ENCODE measurements at places on chromosomes 7 and 10.

DNA sequence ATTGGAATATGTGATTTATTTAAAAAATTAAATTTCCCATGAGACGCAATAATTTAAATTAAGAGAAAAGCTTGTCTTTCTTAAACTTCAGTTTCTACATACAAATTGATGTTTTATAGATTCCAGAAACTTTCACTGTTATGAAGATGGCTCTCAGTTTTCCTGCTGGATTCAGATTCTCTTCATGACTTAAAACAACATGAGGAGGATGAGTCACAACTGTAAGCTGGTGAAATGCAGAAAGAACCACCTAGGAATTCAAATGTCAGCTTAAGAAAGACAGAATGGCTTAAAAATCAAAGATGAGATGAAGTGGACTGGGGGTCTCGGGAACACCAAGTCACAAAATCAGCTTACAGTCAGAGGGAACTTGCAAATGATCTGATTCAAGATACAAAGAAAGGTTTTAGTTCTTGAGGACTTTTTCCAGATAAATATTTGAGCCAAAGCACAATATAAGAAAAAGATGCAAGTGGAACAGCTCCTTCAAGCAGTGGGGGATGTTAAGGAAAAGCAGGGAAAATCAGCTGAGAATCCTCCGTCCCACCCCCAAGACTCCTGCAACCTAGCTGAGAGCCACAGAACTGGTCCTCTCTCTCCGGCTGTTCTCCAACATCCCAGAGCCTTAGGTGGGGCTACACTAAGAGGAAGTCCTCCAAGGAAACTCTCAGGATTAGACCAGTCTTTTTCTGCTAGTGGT lies 279.8 kb downstream of the KCNMA1 start:
- H3K27me3 ChIP-seq, result peaks cover 10% of the 10 kb centered on the region
- H3K36me3 ChIP-seq, result no peaks in the 10 kb centered on the region
- DNase-seq, result no peak
- no peaks in the 10 kb centered on the region for H3K4me1 ChIP-seq
- H3K27ac ChIP-seq, result no peak overlapping the region
- H3K4me3 ChIP-seq, result no peak overlapping the region

- no peak overlapping the region for H3K4me3 ChIP-seq
- DNase-seq, result no peak
- no peaks in the 10 kb centered on the region for H3K4me1 ChIP-seq
- no peak overlapping the region for H3K27ac ChIP-seq
These were observed 136.9 kb upstream of the CDK6 start for GRCh38 chr7:92973293-92973731.

- peaks cover 57% of the 10 kb centered on the region for H3K36me3 ChIP-seq
- no peak overlapping the region for H3K4me3 ChIP-seq
- no peaks in the 10 kb centered on the region for H3K4me1 ChIP-seq
- no peaks in the 10 kb centered on the region for H3K27me3 ChIP-seq
- DNase-seq, result no peak
These were observed 14.4 kb upstream of the BAZ1B start for GRCh38 chr7:73536479-73536878.

DNA sequence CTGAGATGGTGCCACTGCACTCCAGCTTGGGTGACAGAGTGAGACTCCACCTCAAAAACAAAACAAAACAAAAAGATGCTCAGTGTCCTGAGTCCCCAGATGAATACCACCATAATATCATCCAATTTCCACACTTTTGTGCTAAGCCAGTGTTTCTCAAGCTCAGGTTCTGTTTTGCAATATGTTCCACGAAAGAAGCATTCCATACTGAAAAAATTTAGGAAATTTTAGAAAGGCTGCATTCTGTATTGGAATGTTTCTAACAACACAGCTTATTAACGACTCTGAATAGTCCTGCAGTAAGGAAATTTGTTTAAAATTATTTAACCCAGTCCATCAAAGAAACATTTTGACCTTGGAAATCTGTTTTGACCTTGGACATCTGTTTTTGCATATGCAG lies 142.4 kb downstream of the EPC1 start:
- H3K4me1 ChIP-seq, result no peaks in the 10 kb centered on the region
- no peak overlapping the region for H3K27ac ChIP-seq
- no peak overlapping the region for H3K4me3 ChIP-seq
- H3K36me3 ChIP-seq, result no peaks in the 10 kb centered on the region
- DNase-seq, result no peak

DNA sequence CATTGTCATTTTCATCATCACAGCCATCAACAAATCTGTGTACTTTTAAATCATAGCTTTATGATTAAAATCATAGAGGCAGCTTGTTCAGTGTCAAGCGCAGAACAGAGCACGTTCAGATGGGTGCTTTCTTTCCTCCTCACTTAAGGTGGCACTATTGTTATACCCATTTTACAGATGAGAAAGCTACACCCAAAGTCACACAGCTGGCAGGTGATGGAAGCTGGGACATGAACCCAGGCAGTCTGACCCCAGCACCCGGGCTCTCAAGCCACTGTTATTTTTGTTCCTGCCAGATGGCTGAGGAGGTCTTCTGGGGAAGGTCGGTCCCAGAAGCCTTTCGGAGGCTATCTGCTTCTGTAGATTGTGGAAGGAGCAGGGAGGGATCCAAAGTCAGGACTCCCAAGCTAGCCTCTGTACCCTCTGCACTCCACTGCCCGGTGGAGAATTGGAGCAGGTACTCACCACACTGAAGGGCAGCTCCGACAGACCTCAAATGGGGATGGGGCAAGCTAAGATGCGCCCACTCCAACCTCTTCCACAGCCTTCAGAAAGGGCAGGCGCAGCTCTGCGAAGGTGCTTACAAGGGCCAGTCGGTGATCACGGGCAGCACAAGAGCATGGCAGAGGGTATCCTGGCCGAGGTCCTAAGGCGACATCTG lies 610 bp downstream of the AVPI1 start:
- peak overlapping the region; percentile 21 for H3K27ac ChIP-seq
- peak overlapping the region; percentile 81 for H3K4me3 ChIP-seq
- H3K4me1 ChIP-seq, result peaks cover 9% of the 10 kb centered on the region
- H3K27me3 ChIP-seq, result no peaks in the 10 kb centered on the region
